HFFc6 (cell line): ENCODE measurements at places on chromosomes 16 and 17.

DNA sequence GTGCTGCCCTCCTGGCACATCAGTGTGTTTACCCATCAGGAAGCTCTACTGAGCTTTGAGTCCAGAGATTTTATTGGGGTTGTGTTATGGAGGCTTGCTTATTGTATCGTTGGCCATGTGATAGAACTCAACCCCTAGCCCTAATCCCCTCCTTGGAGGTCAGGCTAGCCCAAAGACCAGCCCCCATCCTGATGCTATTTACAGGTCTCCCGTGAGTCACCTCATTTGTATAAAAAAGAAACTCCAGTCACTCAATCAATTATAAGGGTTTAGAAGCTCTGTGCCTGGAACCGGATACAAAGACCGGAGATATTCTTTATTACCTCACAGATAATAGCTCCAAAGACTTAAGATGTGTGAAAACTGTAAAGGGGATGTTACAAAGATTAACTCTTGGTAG lies 405.9 kb downstream of the CNTNAP4 start:
- DNase-seq = no peak

DNA sequence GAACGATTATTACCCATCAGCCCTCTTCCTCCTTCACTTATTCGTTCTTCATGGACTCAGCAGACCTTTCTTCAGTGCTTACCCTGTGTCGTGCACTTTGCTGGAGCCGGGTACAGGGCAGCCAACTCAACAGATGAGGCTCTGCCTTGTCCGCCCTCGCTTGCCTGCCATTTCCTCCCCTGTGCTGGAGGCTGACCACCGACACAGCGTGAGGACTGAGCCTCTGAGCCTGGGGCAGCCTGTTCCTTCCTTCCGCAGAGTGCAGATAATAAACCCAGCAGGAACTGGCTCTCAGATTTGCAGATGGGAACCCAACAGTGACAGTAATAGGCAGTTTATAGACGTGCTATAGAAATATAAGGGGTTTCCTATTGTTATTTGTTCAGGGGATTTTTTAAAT lies 7.0 kb upstream of the SLC39A11 start:
- DNase-seq = no peak

- DNase-seq = no peak
Observed at GRCh38 chr16:53042235-53042701, 10.4 kb downstream of the CHD9NB start.

- no peak for DNase-seq
Observed at GRCh38 chr17:79757140-79757745, 20.7 kb upstream of the CBX2 start.

DNA sequence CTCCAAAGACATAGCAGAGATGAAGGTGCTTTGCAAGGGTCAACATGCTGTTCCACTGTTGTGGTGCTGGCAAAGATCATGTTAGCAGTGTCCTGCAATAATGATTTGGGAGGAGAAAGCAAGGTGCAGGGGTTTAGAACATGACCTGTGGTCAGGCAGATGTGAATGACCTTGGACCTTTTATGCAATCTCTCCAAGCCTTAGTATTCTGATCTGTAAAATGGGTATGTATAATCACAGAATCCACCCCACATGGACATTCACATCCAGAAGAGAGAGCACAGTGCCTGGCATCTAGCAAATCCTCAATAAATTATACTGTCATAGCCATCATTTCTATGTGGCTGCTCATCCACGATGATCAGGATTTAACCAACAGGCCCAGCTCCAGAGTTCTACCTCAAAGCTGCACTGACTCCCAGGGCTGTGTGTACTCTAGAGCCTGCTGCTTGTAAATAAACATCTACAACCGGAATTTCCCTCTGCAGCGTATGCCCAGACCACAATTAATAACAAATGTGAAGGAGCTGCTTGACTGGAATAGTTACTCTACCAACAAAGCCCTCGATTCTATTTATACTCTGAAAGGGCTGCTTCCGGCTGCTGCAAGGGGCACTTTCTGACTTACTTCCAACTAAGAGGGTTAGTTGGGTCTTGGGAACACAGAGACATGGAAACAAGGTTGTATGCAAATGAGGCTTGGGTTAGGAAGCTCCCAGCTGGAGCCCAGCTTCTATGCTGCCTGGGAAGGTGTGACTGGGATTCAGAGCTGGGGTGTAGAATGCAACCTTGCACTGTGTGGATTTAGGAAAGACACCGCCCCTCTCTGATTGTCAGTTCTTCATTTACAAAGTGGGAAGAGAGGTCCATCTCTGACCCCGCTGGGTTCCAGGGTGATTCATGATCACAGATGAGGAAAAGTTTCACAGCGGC lies 265.2 kb downstream of the XYLT1 start:
- DNase-seq = peak; percentile 50

DNA sequence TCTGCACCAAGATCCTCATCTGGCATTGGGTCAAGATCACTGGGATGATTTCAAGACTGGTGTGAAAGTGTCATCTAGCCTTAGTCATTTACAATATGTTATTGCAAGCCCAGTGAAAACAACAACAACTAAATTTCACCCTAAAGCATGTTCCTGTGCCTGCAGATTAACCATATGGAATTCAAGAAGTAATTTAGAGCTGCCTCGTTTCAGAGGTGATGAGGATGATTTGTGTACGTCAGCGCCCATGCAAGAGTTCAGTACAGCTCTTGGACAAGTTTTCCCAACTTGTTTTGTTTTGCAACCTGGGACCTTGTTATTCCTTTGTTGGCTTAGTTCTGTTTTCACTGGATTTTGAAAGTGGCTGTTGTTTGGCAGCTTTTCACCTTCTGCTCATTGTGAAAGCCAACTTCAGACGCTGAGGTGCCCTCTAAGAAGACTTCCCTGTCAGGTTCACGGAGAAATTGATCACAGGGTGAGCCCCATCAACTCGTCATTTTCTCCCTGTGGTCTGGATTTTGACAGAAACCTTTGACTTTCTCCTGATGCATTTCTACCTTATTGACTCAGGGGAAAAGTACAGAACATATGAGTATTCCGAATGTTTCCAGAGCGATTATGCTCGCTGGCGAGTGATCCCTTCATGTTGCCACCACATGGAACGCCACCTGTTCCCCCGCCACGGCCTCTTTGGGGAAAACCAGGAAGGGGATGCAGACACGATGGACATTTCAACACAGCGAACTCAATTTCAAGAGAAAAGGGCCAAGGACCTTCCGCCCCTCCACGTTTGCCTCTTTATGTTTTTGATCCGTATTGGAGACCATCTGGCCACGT lies 85.6 kb downstream of the FOXL1 start:
- peak; percentile 73 for DNase-seq

- DNase-seq = no peak
Observed at GRCh38 chr16:69157196-69157595, 24.7 kb downstream of the UTP4 start.

DNA sequence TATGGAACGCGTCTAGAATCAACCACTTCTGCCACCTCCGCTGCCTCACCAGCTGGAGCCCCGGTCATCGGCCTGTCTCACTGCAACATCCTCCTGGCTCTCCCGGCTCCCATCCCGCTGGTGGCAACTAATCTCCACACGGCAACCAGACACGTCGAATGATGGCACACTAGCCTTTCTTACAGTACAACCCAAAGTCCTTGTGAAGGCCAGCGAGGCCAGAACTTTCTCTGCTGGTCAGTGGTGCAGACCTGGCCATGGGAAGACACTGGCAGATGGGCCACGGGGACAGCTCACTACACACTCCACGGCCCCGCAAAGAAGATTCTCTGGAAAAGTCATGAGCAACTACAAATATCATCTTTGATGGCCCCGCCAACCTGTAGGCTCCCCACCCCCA lies 117.6 kb downstream of the RMI2 start:
- DNase-seq = no peak

GRCh38 chr17:81870131-81870980 lies 781 bp downstream of the ARHGDIA start:
- no peak for DNase-seq

GRCh38 chr17:72515291-72516065 lies 394.7 kb downstream of the SOX9 start:
- no peak for DNase-seq

GRCh38 chr17:48928876-48929811 lies 15.5 kb downstream of the SNF8 start:
- no peak for DNase-seq

DNA sequence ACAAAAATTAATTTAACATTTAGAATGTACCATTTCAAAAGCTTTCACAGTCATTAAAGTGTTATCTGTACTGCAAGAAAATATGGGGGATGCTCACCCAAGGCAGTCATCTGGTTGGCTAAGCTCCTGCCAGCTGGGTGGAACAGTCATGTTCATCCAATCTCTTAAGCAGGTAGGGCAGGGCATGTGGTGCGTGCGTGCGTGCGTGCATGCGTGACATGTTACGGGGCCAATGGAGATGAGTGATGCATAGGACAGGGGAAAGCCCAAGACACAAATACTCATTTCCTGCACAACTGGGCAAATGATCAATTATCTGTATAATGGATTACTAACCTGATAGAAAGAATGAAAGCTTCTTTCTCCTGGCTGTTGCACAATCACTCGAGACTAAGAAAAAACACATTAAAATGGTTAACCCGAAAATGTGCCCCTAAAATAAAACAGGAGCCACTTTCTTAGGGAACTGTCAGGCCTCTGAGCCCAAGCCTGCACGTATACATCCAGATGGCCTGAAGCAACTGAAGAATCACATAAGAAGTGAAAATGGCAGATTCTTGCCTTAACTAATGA lies 104.4 kb downstream of the MYO1D start:
- no peak for DNase-seq

DNA sequence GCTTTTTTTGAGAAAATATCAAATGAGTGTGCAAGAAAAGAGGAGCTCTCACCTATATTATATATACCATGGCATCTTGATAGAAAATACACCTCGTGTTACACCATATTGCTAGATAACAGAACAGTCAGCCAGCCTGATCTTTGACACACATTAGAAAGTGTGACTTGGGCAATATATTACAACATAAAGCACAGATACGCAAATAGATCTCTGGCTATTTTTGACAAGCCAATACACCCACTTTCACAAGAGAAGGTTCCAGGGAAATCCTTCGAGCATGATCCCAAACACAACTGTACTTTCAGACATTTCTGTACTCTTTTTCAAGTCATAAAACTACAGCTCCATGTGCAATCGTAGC lies 9.4 kb downstream of the GGA2 start:
- DNase-seq = no peak

DNA sequence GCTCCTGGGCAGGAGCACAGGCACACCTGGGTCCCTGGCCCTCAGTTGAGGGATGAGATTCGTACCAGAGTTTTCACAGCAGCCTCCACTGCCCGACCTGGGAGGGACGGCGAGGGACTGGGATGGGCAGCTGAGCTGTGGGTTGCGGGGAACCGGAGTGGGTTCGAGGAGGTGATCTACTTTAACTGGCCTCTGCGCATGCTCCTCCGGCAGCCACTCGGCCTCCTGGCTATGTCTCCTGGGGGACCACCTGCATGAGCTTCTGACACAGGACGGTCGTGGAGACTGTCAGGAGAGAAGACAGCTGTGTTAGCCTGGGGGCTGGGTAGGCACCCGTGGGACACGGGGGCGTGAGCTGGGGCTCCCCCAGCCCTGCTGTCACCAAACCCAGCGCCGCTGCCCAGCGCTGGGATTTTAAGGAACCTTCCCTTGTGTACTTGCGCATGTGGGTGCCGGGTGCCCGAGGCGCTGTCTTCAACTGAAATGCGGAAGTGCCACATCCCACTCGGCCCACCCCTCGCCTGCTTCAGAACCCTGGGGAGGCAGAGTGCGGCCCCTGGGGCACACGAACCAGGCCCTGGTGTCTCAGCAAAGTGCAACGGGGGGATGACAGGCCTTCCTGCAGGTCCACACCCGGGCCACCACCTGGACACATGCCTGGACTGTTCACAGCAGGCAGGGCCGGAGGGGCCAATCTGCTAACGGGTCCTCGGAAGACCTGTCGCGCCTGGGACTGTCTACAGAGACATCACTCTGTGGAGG lies 36.4 kb downstream of the SLC7A5 start:
- DNase-seq = no peak

- DNase-seq = no peak
Observed at GRCh38 chr16:88816736-88817535, 5.2 kb upstream of the APRT start.

- no peak for DNase-seq
Observed at GRCh38 chr17:62673614-62674362, 46.3 kb downstream of the MRC2 start.

DNA sequence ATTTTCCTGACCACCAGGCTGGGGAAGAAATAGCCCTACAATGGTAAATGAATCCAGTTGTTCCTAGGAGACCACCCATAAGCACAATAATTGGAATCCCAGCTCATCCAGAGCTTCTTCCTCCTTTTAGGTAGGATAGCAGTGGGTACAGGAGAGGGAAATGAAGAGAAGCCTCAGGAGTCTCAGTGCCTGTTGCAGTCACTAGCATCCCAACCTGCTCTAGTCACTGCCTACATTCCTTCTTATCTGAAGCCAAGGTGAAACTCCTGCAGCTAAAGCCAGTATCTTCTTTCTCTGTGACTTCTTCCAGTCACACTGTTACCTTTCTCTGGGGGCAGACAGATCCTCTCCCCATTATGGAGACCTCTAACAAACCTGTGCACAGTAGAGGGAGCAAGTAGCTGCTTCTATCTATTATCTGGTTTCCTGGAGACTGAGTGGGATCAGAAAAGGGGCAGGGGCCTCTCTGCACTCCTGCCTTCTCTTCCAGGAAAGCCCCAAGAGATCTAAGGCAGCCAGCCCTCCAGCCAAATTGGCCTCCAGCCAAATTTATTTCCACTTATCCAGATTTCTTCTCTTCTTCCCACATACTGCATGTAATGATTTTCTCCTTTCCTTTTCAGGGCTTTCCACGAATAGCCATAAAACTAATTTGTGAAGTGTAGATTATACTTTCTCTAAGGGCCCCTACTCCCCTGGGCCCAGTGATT lies 85.5 kb downstream of the SSH2 start:
- no peak for DNase-seq

DNA sequence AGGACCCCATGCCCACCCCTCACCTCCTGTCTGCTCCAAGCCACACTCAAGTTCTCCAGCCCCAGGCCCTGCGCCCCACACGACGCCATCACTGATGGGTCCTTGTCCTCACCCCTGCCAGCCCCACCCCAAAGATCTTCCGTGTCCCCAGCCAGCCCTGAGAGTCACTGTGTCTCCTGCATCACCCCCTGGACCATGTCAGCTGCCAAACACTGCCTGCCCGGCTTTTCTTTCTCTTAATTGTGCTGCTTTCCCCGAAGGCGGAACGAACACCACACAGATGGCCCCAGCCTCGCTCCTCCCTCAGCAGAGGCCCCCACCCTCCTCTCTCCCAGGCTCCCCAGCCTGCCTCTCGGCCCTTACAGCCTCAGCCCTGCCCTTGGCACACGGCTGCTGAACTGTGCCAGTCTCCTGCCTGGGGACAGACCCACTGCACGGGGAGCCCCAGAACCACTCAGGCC lies 4.8 kb upstream of the GAA start:
- DNase-seq = no peak
